ENCODE measurements at places on chromosomes 6 and 20.

DNA sequence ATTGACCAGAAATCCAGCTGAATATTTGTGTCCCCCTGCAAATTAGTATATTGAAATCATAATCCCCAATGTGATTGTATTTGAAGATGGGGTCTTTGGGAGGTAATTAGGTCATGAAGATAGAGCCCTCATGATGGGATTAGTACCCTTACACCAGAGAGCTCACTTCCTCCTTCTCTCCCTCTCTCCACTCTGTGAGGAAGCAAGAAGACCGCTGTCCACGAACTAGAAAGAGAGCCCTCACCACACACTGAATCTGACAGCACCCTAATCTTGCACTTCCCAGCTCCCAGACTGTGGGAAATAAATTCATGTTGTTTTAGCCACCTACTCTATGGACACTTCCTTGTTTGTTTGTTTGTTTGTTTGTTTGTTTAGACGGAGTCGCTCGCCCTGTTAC lies 11.9 kb upstream of the PLAGL1 start:
- DNase-seq: no peak

- DNase-seq: no peak
Measured at GRCh38 chr20:35276408-35276807, 1.5 kb downstream of the MMP24OS start.

DNA sequence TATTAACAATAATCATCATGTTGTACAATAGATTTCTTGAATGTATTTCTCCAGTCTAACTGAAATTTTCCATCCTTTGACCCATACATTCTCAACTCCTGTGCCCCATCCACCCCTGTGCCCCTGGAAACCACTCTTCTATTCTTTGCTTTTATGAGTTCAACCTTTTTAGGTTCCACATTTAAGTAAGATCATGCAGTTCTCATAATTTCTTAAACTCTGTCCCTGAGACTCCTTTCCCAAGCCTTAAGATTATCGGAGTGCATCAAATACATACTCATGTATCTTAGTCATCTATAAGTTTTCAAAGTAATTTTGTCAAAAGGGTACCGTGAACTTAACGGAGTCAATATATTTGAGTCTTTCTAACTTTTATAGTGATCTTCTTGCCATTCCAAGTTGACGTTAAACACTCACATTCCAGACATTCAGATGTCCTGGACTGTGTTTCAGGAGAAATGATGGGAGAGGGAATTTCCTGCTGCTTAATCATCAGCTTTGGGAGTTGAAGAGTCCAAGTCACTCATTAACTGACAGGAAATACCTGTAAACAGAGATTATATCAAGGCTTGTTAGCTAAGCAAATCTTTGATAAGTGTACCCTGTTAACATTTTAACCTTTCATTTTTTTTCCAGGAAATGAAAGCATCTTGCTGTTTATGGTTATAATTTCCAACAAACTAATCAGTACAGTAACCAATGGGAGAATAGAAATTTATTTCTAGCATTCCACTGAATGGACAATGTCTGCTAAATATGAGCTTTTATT lies 73.3 kb downstream of the ADGRG6 start:
- no peak for DNase-seq

DNA sequence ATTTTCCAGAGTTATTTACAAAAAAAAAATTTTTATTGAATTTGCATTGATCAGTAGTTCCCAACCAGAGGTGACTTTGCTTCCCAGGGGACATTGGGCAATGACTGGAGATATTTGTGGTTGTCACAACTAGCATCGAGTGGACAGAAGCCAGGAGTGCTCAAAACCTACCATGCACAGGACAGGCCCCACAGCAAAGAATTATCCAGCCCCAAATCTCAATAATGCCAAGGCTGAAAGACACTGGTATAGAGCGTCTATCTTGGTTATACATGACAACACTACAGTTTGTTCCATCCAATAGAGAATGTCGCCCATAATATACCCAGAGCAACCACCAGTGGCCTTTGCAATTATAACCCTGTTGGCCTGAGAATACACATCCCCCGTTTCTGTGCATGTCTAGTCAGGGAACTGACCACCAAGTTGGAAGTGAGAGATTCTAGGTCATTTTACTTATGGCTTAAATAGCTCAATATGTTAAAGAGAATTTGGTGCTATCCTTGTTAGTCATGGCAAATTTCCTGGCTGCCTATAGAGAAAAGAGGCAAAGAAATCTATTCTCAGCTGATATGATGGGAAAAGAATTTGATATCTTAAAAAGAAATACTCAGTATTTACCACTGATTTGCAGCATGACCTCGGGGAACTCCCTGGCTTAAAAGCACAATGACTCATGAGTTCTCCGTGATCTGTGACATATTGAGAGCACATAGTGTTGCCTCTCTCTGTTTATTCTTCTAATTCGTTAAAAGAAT lies 76.0 kb upstream of the ADTRP start:
- DNase-seq: no peak

- DNase-seq: no peak
Measured at GRCh38 chr20:61123751-61124368, 128.2 kb upstream of the CDH4 start.

- no peak for DNase-seq
Measured at GRCh38 chr6:782141-782540, 89.2 kb upstream of the EXOC2 start.

GRCh38 chr6:21844120-21844917 lies 250.8 kb downstream of the SOX4 start:
- DNase-seq: no peak

- DNase-seq: no peak
Measured at GRCh38 chr6:819122-819521, 126.2 kb upstream of the EXOC2 start.

DNA sequence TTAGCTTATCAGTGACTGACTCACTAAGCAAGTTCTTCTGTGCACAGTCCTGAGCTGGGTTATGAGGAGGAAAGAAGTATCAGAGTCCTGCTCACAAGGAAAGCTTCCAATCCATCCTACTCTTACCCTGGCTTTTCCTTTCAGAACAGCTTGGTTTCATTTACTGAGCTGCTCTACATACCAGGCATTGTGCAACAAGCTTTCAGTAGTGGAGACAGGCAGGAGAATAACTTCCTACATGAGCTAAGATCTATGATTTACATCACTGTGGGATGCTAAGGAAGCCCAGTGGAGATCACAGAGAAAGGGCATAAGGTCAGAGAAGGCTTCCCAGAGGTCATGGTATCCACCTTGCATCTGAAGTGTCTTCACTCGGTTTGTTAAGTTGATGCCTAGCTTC lies 144.5 kb downstream of the MAP3K7 start:
- no peak for DNase-seq

DNA sequence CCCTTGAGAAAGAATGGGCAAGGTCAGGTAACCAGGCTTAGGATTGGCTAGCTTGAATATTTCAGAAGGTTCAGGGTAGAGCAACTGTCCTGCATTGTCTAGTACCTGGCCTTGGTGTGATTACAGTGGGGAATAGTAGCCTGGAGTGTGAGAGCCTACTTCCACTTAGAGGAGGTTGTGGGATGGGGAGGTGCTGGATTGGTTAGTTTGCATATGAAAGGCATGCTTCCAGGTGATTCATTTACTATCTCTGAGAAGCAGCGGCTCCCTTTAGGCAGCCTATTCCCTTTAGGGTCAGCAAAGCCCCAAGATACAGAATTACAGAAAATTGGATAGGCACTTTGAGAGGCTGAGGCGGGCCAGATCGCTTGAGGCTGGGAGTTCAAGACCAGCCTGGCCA lies 25.0 kb upstream of the SCGN start:
- no peak for DNase-seq
